Renal pelvis (tissue), 12 donors: ENCODE measurements at places on chromosomes 1 and 21.

GRCh38 chr1:152141971-152142584 lies 16.9 kb downstream of the RPTN start:
- peak; percentile 60 for DNase-seq

DNA sequence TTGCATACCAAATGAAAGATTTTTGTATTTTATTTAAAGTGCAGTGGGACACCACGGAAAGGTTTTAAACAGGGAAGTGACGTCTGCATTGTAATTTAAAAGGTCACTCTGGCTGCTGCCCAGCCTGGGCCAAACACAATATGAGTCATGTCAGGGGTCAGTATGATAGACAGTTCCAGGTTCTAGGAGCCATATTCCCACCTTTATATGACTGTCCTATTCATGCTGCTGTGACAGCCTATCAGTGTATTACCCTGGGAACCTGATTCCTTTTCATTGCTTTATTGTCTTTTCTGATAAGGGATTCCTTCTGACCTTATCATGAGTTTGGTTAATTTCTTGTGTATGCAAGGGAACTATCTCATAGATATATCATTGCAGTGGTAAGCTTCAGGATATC lies 5.3 kb downstream of the VANGL1 start:
- DNase-seq: no peak

- no peak for DNase-seq
Observed at GRCh38 chr1:160550572-160551034, 27.5 kb upstream of the SLAMF6 start.

GRCh38 chr1:181742426-181742825 lies 259.1 kb downstream of the CACNA1E start:
- no peak for DNase-seq

DNA sequence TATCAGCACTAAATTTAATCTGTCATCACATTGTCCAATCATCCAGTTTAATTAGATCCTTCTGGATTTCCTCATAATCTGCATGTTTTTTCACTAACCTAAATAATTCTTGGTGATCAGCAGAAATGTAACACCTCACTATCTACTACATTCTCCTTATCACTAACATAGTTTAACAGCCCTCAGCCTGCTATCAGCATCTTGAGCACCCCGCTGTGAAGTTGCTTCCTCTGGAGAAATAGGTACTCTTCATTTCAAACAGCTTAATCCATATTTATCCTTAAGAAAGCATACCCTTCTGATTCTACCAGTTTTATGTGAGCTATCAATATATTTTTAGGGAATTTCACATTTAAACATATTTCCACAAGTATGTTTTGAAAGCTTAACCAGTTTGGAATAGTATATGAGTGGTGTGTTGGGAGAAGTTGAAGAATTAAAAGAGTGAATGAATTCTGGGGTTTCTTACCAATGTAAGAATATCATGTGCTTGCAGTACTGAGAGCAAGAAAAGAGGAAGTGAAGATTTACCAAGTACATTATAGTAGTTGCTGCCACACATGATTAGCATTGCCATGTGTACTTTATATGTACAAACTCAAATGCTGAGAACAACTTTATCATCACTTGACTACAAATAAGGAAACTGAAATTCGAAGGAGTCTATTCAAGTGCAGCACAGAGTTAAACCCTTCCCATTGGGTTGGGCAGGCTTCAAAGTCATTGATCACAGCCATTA lies 771.1 kb upstream of the ADGRL4 start:
- DNase-seq: no peak

DNA sequence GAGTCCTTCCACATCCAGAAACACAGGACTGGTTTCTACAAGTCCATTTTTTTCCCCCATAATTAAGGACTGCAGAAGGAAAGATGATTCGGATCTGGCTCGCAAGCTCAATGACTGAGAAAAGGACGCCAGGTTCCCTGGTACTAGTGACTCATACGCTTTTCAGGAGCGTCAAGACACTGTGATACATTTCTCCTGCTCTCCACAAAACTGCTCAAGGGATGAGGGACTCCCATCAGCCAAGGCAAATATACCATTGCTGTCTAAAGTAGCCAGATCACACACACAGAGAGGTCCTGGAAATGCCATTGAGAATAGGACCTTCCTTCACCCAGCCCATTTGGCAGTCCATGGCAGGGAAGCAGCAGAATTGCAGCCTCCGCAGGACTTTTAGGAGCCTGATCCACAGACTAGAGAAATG lies 253.6 kb upstream of the IRF2BP2 start:
- no peak for DNase-seq

DNA sequence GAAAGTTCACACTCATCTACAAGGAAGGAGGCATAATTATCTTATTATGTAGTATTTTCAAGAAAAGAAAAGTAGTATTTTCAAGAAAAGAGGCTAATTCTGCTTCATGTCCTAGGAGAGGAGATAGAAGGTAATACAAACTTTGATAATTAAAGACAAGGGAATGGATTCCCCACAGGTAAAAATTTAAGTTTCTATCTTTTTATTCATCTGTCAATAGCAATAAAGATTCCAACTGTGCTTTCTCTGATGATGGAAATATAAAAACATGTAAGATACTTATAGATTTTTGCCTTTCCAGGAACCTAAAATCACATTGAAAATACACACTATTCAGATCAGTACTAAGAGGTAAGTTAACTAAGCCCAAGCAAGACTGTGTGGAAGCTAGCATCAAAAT lies at the start of gene OR2M2:
TSS of gene OR2M2 (plus strand) at position 301 of the 400 bp plus-strand sequence. CDS start 5,165 bp downstream, outside the sequence.
- no peak for DNase-seq

GRCh38 chr1:182084487-182085316 lies 23.2 kb upstream of the ZNF648 start:
- peak; percentile 75 for DNase-seq

DNA sequence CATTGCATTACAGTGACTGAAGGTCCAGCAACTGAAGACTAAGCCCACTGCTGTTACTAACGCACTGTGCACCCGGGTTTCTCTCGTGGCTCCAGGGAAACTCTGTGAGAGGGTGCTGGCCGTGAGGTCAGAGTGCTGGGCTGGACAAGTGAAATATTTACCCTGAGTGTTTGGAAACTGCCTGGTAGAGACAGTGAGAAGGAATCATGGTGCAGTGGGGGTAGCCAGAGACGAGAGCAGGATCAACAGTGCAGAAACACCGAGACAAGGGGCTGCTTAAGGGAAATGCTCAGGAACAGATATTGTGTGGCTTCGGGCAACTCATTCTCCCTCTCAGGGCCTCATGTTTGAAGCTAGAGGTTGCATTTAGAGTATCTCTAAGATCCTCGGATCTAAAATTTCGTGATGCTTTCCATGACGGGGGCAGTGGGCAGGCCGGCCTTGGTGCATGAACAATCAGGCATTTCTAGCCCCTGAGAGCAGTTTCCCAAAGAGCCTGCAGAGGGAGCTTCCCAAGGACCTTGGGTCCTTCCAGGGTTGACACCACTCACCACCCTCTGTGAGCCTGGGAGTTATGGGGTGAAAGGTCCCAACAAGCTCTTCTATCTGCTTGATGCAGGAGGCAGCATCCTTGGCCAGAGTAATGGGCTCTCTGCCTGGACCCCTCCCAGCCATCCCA lies 9.7 kb downstream of the CD2 start:
- DNase-seq: no peak

GRCh38 chr1:101905283-101905835 lies 91.4 kb downstream of the OLFM3 start:
- no peak for DNase-seq

DNA sequence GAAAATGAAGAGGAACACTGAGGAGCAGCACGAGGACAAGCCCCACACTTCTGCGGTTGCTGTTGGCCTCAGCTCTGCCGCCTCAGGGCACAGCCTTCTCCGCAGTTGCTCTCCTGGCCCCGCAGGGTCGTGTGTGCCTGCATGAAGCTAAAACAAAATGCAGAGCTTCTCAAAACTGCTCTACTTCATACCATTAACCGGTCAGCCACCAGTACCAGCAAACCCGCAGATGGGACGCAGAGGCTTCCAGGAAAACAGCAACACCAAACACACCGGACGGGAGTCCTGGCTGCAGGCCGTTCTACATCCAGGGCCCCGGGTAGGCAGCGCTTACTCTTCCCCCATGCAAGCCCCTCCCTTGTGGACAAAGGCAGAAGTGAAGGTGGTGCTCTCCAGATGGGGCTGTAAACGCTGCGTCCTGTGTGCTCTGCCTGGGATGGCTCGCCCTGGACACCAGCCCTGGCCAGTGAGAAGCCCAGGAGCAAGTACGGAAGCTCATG lies 7.1 kb upstream of the C1orf159 start:
- DNase-seq: no peak

GRCh38 chr1:231206856-231207255 lies 34.2 kb upstream of the GNPAT start:
- no peak for DNase-seq

DNA sequence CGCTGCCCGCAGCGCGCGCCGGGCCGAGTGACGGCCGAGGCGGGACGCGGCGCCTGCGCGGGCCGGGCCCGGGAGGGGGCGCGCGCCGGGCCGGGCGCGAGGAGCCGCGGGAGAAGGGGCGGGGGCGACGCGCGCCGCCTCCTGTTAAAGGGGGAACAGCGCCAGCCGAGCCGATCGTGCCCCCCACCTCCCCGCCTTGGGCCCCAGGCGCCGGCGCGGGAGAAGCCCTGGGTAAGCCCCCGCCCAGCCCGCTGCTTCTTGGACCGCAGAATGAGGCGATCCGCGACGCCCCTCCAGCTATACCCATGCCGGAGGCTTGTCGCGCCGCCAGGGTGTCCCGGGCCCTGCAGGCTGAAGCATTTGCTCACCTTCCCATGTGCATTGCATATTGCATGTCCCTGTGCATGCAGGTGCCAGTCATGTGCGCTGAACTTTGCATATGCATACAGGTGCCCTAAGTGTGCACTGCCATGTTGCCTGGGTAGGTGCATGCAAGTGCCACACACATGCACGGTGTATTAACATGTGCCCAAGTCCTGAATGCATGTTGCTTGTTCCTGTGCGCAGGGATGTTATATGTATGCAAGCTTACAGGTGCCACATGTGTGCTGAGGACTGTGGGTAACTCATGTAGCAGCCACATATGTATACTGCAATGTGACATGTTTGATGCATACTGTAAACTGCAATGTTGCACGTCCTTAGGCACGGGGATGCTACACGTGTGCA lies at the start of gene ADGRB2:
TSS of gene ADGRB2 (minus strand) at position 29 of the 729 bp plus-strand sequence. CDS start 7,119 bp downstream, outside the sequence.
- no peak for DNase-seq

DNA sequence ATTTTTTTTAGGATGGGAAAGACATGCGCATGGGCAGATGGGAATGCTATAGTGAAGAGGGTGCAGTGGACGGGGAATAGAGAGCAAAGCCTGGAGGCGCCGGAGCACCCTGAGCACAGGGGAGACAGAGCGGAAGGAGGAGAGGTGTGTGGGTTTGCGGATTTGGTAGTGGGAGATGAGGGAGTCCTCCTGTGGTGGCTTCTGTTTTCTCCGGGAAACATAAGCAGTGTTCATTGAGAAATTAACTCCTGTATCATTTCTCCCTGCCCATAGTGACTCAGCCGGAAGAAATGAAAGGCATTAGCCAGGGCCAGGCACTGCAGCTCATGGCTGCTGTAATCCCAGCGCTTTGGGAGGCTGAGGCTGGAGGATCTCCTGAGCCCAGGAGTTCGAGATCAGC lies 4.7 kb upstream of the PTPRF start:
- DNase-seq: no peak

DNA sequence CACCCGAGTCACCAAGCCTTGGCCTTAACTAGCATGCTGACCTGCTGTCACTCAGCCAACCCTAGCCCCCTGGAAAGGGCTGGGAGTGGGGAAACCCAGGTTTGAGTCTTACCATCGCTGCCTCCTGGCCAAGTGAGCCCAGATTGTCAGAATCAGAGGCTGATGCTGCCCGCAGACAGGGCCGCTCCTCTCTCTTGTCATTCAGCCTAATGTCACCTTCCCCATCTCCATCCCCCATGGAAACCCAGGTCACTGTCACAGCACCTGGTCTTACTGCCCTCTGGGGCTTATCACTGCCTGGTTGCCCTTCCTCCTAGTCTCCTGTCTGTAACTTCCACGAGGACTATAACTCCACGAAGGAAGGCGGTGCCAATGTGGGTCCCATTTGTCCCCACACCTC lies 53.6 kb upstream of the CASZ1 start:
- no peak for DNase-seq

DNA sequence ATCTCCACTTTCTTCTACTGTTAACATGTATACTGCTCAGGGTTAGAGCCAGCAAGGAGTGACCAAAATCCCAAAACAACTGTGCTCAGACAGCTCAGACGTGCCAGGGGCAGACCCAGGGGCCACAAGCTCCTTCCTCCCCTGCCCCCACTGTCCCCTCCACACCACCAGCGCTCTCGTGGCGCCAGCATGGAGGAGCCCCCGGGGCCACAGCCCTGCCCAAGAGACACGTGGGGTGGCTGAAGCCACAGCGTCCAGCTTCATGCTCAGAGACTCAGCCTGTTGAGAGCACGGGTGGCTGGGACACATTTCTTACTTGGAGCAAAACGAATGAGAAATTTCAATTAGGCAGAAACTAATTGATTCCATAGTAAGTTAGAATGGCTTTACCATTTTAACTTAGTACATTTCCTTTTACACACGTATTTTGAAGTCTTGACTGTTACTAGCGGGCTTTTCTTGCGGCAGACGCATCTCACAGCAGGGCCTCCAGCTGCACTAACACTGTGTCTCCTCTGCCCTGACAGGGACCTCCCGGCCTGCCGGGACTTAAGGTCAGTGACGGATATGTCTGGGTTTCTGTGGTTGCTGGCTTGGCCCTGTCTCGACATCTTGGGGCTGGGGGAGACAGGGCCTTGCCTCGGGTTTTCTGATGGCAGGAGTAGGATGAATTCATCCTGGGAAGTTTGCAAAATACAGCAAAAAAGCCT lies 54.2 kb downstream of the SLC19A1 start:
- no peak for DNase-seq

DNA sequence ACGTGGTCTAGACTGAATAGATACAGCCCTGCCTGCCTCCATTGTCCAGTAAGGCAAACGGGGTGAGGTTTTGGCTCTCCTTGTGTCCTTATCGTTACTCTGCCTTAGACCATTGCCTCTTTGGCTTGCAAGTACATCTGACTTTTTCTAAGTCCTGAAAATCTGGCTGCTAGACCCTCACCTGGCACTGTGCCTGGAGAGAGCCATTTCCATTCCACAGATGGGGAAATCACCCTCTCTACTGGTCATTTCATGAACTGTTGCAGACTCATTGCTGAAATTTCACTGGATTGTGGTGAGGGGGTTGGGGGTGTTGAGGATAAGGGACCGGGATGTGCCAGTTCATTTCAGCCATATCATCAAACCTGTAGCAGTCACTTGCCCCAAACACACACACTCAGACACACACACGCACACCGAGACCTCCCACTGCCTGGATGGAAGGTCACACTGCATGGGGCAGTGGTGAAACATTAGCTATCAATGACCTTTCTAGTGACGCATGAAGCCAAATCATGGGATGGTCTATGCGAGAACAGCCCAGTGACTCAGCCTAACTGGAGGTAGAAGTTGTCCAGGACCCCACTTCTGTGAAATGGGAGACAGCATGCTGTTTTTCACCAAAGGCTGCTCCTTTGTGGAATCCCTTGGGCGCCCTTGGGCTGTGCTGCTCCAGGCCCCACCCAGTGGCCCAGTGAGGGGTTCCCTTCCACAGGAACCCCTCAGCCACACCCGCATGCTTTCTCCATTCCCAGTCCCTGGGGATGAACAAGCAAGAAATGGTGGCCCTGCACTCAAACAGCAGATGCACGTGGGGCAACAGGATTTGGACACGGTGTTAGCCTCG lies 34.9 kb upstream of the VASH2 start:
- peak; percentile 58 for DNase-seq

DNA sequence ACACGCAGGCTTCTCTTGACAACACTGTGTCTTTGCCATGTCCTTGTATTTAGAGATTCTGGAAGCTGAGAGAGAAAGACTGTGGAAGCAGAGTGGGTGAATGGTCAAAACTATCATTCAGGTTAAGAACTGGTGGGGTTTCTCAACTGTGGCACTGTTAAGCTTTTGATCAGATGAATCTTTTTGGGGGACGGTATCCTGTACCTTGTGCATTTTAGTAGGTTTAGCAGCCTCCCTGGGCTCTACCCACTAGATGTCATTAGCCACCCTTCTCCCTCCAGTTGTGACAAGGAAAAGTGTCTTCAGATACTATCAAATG lies 39.4 kb downstream of the ATP1A1 start:
- DNase-seq: no peak
